HCT116 (cell line): ENCODE measurements at places on chromosomes 1 and 21. TPM values are rescaled to one million over a fixed set of nuclear protein-coding genes. Genes with fewer than 3 reads are reported as not detected.
A peak's percentile ranks its signal among the peaks of the same experiment; 100 is the strongest.

CELF3 gene
- not detected for total RNA-seq

GRCh38 chr21:25660233-25660632 is 21.2 kb downstream of the JAM2 start:
- H3K27ac ChIP-seq, result no peak overlapping the region
- no peaks in the 10 kb centered on the region for H3K36me3 ChIP-seq
- no peak for DNase-seq
- no peaks in the 10 kb centered on the region for H3K4me1 ChIP-seq

- H3K4me1 ChIP-seq, result peaks cover 20% of the 10 kb centered on the region
- no peak overlapping the region for H3K4me3 ChIP-seq
- no peak overlapping the region for H3K27ac ChIP-seq
- no peaks in the 10 kb centered on the region for H3K27me3 ChIP-seq
These were observed 23.8 kb downstream of the EIF2D start for GRCh38 chr1:206588492-206588891.

DNA sequence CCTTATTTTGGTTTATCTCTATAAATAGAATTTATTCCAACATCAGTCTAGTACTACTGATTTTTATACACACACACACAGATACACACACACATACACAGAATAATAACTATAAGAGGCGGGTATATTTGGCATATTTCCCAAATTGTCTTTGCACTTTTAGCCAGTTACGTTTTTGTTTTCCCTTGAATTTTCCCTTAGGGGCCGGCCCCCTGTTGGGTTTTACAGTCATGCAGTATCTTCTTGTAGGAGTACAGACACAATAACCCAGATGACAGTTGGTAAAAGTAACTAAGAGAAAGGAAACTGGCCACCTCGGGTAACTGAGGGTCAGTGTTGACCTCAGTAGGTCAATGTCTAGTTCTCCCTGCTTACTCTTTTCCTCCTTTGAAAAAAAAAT is 50.9 kb downstream of the DISP1 start:
- no peaks in the 10 kb centered on the region for H3K4me1 ChIP-seq
- no peak overlapping the region for H3K4me3 ChIP-seq
- DNase-seq, result no peak
- no peaks in the 10 kb centered on the region for H3K27me3 ChIP-seq
- H3K36me3 ChIP-seq, result no peaks in the 10 kb centered on the region

GRCh38 chr1:147270721-147271120 is 28.2 kb downstream of the CHD1L start:
- H3K4me3 ChIP-seq, result no peak overlapping the region
- no peak for DNase-seq
- H3K27me3 ChIP-seq, result no peaks in the 10 kb centered on the region
- H3K4me1 ChIP-seq, result 0 out of 2 replicates have a peak, but pooled peaks cover 2% of the 10 kb centered on the region
- peaks cover 46% of the 10 kb centered on the region for H3K36me3 ChIP-seq

DNA sequence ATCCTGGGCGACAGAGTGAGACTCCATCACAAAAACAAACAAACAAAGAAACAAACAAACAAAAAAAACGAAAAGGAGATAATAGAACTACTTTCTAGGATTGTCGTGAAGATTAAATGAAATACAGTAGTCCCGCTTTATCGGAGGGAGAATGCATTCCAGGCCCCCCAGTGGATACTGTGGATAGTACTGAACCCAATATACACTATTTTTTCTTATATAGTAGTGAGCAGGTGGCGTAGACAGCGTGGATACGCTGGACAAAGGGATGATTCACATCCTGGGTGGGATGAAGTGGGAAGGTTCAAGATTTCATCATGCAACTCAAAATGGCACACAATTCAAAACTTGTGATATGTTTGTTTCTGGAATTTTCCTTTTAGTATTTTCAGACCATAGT is 8.0 kb downstream of the SLC35F3 start:
- no peak overlapping the region for H3K4me3 ChIP-seq
- peaks cover 25% of the 10 kb centered on the region for H3K4me1 ChIP-seq
- no peak for DNase-seq
- H3K27ac ChIP-seq, result no peak overlapping the region

DNA sequence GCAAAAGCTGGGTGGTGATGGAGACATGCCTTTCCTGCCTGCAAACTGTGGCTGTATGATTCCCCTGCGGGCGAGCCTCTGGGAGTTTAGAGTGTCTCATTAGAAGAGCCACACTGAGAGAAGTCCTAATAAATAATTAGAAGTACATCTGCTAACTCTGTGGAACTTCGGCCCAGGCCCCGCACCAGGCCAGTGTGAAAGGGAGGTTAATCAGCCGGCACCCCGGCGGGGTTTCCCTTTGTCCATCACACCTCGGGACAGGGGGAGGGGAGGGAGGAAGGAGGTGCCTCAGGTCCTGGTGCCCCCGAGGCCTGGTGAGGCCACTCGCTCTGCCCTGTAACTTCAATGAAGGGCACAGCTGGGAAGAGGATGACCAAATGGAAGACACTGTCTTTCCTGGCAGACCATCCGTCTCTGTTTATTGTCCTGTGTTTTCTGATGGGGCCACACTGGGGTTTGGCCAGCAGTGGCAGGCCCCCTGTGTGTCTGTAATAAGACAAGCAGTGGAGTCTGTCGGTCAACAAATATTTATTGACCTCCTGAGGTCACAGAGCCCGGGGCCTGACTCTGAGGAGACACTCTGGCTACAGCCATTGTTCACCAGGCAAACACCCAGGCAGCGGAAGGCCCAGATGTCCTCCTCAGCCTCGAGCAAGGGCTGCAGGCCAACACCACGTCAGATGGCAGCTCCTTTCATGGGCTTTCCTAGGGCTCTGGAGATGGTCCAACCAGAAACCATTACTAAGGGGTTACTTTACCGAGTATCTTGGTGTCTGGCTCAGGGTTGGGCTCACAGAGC is 267.5 kb upstream of the RAB4A start:
- no peaks in the 10 kb centered on the region for H3K4me1 ChIP-seq
- no peaks in the 10 kb centered on the region for H3K27me3 ChIP-seq
- H3K4me3 ChIP-seq, result no peak overlapping the region

- H3K36me3 ChIP-seq, result no peaks in the 10 kb centered on the region
- H3K4me3 ChIP-seq, result no peak overlapping the region
- DNase-seq, result no peak
- no peak overlapping the region for H3K27ac ChIP-seq
These were observed 227.1 kb downstream of the GRIK3 start for GRCh38 chr1:36807262-36807661.

FBXO2 gene
- total RNA-seq, result 81.1 TPM

GRCh38 chr1:205122489-205122882 is 708 bp upstream of the RBBP5 start:
- H3K27me3 ChIP-seq, result no peaks in the 10 kb centered on the region
- peak overlapping the region; percentile 90 for H3K4me3 ChIP-seq
- DNase-seq, result no peak
- no peaks in the 10 kb centered on the region for H3K36me3 ChIP-seq
- peak overlapping the region; percentile 70; the same call in 1 of the 2 replicates for H3K27ac ChIP-seq

- no peak for DNase-seq
- no peak overlapping the region for H3K27ac ChIP-seq
- no peaks in the 10 kb centered on the region for H3K27me3 ChIP-seq
- H3K36me3 ChIP-seq, result no peaks in the 10 kb centered on the region
- no peak overlapping the region for H3K4me3 ChIP-seq
These were observed 93.9 kb upstream of the PRMT6 start for GRCh38 chr1:106962591-106962990.

- no peaks in the 10 kb centered on the region for H3K27me3 ChIP-seq
- no peak overlapping the region for H3K4me3 ChIP-seq
- DNase-seq, result no peak
- peaks cover 19% of the 10 kb centered on the region for H3K4me1 ChIP-seq
- H3K36me3 ChIP-seq, result no peaks in the 10 kb centered on the region
These were observed 18.5 kb upstream of the TMEM222 start for GRCh38 chr1:27303509-27303908.
